ENCODE measurements at places on chromosomes 1 and 21.

DNA sequence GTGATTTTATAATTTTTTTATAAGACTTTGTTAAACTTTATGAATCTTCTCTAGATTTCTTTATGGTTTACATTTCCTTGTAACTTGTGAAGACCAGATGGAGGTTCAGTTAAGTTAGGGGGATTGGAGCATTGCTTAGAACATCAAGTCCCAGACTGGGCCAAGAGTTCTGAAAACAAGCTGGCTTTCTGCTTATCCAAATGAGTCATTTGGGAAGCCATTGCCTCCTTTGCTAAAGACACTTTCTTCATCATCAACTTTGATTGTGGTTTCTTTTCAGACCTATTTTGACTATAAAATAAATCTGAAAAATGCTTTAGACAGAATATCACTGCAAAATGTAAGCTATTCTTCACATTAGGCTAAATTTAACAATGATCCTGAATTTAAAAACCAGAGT is 446.8 kb downstream of the USP25 start:
- no peak for DNase-seq

DNA sequence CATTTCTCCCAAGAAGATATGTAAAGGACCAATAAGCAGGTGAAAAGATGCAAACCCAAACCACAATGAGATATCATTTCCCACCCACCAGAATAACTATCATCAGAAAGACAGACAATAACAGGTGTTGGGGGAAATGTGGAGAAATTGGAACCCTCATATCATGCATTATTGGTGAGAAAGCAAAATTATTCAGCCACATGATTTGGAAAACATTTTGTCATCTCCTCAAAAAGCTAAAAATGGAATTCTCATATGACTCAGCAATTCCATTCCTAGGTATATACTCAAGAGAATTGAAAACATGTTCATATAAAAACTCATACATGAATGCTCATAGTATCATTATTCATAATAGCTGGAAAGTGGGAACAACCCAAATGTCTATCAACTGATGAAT is 25.1 kb upstream of the RNF186 start:
- no peak for DNase-seq

DNA sequence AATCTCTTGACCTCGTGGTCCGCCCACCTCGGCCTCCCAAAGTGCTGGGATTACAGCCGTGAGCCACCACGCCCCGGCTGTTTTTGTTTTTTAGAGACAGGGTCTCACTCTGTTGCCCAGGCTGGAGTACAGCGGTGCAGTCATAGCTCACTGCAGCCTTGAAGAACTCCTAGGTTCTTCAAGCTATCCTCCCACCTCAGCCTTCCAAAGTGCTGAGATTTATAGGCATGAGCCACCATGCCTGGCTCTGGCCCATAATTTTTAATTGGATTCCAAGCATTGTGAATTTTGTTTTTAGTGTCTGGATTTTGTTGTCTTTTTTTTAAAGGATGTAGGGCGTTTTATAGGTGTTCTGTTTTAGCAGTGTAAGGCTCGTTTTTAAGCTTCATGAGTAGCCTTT is 28.6 kb upstream of the TXLNA start:
- DNase-seq: no peak

- DNase-seq: no peak
Measured at GRCh38 chr1:104648269-104648691, 898.6 kb downstream of the AMY1C start.

DNA sequence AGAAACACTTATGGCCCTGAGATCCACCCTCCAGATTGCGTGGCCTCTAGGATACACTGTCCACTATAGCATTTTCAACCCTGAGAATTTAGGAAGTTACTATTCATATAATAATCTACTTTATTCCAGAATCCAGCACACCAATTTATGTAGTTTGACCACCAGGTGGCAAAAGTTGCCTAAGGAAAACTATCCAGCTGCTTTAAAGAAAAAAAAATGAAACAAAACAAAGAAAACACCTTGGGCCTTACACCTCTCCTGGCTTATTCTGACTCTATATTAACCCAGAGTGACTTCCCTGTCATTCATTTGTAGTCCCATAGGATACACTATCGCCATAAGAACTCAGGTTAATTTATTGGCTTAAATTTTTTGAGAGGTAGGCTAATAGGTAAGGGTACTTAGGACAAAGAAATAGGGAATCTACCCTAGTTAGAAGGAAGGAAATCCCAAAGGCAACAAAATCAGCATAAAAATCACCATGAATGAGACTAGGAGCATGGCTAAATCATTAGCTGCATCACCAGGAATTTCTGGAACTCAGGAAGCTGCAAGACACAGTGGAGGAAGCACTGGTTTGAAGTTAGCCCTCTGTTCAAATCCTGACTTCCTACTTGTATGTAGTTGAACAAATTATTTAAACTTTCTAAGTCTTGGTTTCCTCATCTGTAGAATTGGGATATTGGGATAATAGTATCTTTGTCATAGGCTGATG is 107.5 kb downstream of the SPAG17 start:
- DNase-seq: no peak

DNA sequence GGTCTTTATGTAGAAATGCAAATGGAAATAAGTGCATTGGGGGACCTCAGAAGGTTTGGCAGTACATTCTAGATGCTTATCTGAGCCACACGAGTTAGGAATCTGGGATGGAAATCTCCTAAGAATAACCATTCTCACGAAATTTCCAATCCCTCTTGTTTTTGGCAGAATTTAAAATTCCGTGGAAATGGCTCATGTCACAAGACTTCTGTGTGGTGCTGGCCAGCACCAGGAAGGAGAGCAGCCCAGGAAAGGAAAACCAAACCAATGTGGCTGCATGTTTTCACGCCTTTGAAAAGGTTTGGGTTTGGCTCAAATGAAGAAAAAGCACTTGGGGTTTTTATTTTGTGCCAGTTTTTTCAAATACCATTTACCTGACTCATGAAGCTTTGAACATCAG is 80.1 kb upstream of the KCNK2 start:
- DNase-seq: no peak

- no peak for DNase-seq
Measured at GRCh38 chr1:115170961-115171392, 81.7 kb upstream of the TSPAN2 start.

DNA sequence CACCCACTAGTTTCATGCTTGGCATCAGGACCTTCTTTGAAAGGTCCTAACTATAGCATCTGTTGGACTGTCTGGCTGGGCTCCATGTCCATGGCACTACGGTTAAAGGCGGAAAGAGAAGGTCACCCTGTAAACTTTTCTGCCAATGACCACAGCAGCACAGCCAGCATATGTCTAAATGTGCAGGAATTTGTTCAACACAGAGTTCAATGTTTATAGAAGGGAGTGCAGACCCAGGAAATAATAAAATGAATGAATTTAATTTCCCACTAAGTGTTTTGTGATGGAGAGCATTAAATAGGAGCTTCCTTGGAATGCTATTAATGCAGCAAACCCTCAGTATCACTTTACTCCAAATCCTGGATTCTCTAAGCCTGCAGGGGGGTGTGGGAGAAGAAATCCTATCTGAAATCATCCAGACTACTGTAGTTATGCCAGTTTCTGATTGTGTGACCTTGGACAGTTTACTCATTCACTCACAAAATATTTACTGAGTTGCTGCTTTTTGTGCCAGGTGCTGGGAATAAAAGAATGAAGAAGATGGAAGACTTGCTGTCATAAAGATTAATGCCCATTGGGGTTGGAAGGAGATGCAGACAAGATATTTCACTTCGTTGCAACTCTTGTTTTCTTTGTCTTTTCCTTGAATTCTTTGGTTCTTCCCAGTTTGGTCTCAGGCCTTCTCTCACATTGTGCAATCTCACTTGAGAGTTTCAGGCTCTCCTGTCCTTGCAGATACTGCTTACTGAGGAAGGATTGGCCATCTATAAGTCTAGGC is 195.0 kb downstream of the ROR1 start:
- no peak for DNase-seq

DNA sequence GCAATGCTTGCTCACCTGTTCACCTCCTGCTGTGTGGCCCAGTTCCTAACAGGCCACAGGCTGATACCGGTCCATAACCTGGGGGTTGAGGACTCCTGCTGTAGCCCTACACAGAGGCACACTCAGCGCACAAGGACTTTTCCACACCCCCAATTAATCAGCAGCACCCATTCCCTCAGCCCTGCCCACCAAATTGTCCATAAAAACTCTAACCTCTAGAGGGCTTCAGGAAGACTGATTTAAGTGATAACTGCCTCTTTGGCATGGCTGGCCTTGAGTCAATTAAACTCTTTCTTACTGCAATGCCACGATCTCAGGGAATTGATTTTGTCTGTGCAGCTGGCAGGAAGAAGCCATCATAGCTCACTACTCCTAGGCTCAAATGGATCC is 71.3 kb upstream of the MUTYH start:
- DNase-seq: no peak

DNA sequence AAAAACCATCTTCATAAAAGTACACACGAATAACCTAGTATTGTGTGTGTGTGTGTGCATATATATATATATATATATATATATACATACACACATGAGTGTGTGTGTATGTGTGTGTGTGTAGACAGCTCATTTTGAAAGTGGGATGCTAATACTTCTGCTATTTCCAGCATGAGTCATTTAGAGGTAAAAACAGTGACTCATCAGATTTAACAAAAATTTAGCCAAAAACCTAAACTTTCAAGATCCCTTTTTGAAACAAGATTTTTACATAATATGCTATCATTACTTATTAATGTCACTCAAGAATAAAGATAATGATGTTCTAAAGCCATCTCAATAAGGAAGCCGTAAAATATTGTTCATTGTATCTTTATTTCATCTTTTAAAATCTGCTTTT is 35.6 kb upstream of the ADGRL4 start:
- no peak for DNase-seq

GRCh38 chr1:44029260-44029910 is 1.9 kb downstream of the SLC6A9 start:
- DNase-seq: no peak

DNA sequence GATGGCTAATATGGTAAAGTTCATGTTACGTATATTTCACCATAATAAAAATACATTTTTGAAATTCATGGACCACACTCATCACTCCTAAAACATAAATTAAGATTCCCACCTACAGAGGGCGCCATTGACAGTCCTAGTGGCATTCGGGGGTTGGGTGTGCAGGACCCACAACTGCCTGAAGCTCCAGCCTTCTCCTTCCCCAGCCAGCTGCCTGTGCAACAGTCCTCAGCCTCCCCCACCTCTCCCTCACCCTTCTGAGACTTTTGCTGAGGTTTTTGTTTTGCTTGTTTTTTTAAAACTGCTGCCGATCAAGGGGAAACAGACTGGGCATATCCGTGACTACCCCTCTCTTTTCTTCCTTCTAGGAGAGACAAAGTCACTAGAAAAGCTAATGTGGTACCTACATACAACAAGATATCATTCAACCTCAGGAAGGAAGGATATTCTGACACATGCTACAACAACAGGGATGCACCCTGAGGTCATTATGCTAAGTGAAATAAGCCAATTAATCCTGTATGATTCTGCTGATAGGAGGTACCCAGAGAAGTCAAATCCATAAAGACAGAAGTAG is 9.2 kb upstream of the EVA1C start:
- peak; percentile 5 for DNase-seq

GRCh38 chr1:197976368-197976767 is 59.2 kb downstream of the LHX9 start:
- no peak for DNase-seq
